Activated gamma-delta T cell treated with Interleukin-2 at 50 U/mL for 16 hours (primary cell): ENCODE measurements at places on chromosomes 5 and 9.

DNA sequence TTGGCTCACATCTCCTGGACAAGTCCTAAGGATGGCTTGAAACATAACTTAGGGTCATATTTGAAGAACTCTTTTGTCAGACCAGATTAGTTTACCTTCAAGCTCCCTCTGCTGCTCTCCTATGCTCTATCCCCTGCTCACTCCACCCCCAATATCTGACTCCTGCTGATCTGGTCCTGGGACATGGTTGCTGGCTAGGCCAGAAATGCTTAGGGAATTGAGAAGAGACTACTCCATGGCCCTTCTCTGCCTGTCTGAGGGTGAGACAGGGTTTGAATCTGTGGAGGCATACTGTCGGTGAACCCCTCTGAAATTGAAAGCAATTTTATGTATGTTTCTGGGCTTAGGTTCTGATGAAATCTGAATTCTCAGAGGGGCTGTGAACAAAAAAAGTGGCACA, 3.3 kb downstream of the OTULIN start:
- DNase-seq = no peak

GRCh38 chr5:93107805-93108520, 473.1 kb downstream of the NR2F1-AS1 start:
- no peak for DNase-seq

- no peak for DNase-seq
Measured at GRCh38 chr5:179421144-179421901, 76.1 kb upstream of the ADAMTS2 start.

DNA sequence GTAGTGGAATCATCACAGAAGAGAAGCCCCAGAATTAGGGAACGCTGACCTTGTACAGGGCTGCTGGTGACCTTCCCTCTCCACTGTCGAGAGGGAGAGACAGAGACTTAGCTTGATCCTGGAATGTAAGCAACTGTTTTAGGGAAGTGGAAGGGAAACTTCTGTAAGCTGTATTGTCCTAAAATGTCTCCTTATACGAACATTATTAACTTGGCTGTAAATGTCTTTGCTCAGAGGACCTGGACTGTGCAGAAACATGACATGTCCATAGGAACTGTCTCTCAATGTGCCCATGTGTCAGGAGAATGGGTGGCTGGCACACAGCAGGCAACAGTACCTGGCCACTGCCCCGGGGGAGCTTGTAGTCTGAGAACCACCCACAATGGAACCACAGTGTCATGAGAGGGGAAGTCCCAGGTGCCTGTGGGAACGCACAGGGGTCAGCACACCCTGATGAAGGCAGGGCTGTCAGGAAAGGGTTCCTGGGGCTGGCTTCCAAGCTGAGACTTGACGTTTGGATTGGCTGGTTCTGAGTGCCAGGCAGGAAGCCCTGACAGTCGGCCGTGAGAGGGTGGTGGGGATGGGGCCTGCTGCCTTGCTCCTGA, 34.0 kb downstream of the DAP start:
- DNase-seq = no peak

GRCh38 chr9:108612513-108612912, 243.3 kb downstream of the ACTL7B start:
- DNase-seq = no peak
